ENCODE measurements at places on chromosomes 11 and 22.

GRCh38 chr11:16788141-16789062 is 50.0 kb downstream of the C11orf58 start:
- peak; percentile 48 for DNase-seq

- no peak for DNase-seq
These were observed 493.9 kb downstream of the MN1 start for GRCh38 chr22:27307545-27308247.

DNA sequence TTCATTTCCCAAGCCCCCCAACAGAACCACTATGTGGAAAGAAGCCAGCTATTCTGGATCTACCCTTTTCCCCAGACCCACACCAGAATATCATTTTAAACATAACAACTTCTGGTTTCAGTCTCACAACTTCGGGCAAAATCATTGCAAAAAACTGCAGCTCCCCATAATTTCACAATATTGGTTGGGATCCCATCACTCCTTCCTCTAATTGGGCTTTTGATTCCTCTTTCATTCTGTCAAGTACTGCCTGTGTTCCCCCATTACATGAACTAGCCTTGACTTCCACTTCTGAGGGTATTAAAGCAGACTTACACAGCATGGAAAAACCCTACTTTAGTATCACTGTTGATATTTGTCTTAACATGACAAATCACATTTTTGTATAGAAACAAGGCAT is 4.1 kb upstream of the APOL3 start:
- no peak for DNase-seq

- peak; percentile 49 for DNase-seq
These were observed 19.6 kb downstream of the CKAP5 start for GRCh38 chr11:46826310-46827044.

DNA sequence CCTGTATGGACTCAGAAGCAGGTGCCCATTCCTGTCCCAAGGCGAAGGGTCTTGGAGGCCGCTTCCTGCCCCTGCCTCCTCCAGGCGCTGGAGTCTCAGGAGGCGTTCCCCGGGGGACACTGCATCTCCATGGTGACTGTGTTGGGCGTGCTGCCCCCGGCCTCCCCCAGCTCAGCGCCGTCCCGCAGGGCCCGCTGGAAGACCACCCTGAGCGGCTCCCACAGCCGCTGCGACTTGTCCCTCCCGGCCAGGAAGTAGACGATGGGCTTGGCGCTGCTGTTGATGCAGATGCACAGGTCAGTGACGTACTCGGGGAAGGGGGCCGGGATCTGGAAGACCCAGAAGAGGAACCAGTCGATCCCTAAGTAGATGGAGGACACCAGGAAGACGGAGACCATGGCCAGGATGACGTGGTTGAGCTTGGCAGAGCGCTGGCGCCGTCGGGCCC is 7.8 kb downstream of the MRGPRF start:
- DNase-seq = no peak

- no peak for DNase-seq
These were observed 5.2 kb downstream of the C11orf52 start for GRCh38 chr11:111923951-111924350.

- no peak for DNase-seq
These were observed 92.2 kb downstream of the C11orf91 start for GRCh38 chr11:33608386-33608785.

DNA sequence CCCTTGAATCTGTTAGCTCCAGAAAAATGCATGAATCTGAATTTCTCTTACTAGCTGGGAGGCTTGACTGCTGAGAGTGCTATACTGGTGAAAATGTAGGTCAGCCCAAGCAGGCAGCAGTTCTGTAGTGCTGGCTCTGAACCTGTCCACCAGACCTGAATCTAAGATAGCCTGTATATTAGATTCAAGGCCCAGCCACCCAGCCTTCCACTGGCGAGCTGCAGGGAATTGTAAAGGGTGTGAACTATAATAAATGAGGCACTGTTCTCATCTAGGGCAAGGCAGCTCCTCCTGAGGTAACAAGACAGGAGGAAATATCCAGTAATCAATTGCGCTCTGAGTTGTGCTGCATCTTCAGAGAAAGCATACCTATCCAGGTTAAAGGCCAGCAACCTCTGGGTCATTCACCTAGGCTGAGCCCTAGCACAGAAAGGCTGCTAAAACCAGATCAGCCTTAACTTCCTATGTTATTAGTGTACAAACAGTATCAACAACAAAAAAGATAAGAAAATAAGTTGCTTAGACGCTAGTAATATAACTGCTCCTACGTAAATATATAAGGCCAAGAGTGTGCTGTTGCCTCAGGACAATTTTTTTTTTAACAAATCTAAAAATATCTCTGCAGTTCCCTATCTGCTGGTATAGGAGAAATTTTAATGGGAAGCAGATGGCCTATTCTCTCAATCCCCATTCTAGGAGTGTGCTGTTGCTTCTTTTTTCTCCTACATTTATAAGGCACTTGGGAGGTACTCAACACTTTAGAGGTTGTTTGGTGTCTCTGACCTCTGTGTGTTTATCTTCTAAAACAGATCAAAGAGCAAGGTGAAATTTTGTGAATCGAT is 63.0 kb downstream of the RELT start:
- DNase-seq = no peak

GRCh38 chr11:130574740-130575139 is 126.3 kb downstream of the ADAMTS15 start:
- DNase-seq = no peak

DNA sequence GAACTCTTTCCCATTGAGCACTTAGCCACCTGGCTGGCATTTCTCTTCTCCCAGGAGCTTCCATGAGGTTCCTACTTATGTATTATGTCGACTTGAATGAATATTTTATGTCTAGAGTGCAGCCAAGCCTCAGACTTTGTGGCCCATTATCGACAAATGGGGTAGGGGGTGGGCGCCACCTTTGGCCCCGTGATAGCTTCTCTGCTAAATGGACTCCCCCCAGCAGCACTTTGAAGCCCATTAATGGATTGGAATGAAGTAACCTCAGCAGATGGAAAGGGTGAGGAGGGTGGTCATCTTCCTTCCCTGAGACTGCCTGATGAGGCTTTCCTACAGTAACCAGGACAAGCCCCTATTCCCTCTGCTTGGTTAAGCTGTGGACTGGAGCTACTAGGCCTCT is 5.9 kb downstream of the MARK2 start:
- DNase-seq = no peak

DNA sequence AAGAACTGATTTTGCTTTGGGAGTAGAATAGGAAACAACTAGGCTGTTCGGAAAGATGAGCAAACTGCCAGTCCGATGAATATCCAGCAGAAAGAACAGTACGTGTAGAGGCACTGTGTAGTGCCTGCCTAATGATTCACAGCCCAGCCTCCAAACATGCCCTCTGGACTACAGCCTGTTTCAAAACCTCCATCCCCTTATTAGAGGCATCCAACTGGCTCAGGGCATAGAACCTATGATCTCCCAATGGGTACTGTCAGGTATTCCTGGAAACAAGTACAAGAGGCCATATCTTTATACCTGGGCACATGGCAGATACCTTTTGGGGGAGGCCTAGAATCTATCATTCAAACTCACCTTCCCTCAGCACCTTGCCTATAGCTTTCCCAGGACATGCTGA is 4.9 kb downstream of the RRP8 start:
- no peak for DNase-seq

DNA sequence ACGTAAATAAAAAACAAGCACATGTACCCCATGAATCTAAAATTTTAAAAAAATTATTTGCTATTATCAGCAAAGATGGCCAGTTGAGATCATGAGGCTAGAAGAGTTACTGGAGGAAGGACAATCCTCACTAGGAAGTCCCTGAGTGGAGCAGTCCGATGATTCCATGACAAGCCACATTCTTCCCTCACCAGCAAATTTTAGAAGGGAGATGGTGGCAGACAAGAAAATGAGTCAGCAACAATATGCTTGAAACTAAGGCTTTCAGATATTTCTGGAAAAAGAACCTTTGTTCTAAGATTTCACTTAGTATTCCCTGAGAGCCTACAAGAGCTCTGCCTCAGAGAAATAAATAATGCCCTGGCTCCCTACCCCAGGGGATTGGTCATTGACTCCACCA is 34.9 kb downstream of the P4HA3 start:
- DNase-seq = no peak

GRCh38 chr22:35206889-35207288 is 50.4 kb upstream of the HMGXB4 start:
- no peak for DNase-seq

DNA sequence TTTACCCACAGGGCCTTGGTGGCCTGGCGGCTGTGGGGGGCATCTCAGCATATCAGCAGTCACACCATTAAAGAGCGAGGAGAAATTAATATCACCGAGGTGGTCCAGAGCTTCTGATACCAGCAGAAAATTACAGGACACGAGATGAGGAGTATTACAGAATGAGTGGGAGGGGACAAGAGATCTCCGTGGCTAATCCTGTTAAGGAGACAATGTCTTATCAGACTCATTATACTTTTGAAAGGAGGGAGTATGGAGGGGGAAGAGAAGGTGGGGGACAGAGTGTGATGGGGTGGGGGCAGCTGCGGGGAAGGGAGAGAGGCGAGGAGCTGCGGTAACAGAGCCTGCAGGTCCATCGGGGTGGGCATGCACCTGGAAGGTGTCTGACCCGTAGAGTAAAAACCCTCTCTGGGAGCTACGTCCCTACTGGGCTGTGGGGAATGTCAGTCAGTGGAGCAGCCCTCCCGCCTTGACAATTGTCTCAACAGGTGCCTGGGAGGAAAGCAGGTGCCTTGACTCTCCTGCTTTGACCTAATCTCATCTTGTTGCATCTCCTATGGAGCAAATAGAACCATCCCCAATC is 224.2 kb downstream of the CEP164 start:
- DNase-seq = no peak

- DNase-seq = no peak
These were observed 963.4 kb upstream of the CCDC90B start for GRCh38 chr11:84249344-84250135.

DNA sequence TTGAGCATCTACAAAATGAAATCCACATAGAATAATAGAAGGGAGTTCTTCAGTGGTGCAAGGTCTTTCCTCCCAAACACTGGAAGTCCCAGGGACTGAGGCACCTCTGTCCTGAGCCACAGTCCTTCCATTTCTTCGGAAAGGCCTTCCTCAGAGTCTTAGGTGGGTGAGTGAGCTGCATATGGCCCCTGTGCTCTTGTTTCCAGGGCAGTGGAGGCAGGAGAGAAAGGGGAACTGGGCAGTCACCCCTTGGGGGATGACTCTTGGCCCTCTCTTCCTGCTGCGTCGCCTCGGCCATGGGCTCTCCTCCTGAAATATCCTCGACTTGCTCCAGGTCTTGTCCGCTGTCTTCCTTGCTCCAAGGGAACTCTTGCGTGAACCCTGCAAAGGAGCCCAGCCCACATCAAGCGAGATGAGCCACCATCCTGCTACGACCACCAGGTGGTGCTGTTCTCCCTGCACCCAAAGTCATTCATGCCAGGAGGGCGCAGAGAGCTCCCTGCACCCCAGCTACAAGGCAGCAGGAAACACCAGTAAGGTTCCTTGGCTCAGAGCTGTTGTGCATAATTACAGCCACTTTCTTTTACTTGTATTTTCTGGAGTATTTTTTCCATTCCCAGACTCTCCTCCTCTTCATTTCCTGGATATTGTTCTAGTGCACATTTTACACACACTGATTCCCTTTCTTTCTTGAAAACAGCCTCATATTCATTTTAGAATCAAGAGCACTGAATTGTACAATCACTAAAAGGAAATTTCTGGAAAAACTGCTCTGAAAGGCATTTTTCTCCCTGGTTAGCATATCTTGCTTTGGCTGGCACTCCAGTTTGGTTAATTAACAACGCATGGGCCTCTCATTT is 397.8 kb downstream of the OPCML start:
- DNase-seq = peak; percentile 30

GRCh38 chr11:125376856-125377255 is 119.2 kb downstream of the FEZ1 start:
- no peak for DNase-seq

DNA sequence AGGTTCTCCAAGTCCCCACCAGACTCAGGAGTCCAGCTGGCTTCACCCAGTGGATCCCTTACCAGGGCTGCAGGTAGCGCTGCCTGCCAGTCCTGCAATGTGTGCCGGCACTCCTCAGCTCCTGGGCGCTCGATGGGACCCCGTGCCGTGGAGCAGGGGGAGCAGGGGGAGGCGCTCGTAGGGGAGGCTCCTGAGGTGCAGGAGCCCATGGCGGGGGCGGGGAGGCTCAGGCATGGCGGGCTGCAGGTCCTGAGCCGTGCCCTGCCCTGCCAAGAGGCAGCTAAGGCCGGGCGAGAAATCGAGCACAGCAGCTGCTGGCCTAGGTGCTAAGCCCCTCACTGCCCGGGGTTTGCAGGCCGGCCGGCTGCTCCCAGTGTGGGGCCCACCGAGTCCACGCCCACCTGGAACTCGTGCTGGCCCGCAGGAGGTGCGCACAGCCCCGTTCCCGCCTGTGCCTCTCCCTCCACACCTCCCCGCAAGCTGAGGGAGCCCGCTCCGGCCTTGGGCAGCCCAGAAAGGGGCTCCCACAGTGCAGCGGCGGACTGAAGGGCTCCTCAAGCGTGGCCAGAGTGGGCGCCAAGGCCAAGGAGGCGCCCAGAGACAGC is 792.9 kb upstream of the CCDC179 start:
- DNase-seq = no peak

DNA sequence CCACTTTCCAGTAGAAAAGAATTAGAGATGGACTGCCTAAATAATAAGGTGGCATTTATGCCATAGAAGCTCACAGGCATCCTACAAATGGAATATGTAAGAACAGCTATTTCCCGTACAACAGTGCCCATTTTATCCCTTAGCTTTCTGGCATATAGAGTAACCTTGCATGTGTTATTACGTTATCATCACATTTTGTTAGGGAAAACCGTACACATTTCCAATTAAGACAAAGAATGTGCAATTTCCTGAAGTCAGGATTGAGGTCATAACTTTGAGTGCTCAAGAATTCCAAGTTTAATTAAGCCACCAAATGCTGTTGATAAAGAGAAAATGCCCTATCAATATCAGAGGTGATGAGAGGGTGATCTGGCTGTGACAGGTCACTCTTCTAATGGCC is 58.9 kb downstream of the LDLRAD3 start:
- DNase-seq = no peak

DNA sequence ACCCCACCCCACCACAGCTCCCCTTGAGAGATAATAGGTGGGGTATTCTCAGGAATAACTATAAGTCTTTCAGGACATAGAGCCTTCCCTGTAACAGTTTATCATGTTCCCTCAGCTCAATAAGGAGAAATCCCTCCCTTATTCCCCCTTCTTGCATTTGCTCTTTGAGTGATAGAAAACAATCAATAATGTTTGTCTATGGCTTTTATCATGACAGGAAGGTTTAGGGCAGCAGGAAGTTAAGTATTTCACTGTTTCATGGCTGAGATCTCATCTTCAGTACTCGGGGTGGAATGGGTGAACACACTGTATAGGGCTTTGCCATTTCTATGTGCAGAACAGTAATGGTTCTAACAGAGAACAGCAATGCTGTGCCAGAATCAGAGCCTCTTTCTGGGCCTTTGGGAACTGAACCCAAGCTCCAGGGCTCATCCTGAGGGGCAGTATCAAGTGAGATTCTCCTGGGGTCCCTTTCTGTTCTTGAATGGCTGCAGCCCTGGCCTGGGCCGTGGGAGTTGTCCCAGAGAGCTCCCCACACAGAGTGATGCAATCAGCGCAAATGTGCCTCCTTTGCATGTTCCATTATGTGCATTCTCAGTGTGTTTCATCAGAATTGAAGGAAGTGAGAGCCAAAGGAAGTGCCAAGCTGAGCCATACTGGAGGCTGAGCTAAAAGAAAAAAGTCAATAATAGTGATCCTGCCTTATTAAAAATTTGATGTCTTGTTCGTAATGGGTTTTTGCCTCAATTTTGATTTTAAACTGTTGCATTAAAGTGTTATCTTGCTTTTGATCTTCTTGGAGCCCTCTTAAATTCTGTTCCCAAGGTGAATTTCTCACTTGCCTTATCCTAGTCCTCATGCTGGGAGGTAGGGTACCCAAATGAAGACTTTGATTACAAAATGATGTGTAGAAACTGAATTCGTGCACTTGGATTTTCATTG is 2.9 kb upstream of the CYP2R1 start:
- DNase-seq = no peak

GRCh38 chr22:23126165-23127054 is 15.4 kb downstream of the RSPH14 start:
- no peak for DNase-seq

Measured in stimulated activated CD4-positive, alpha-beta T cell treated with anti-CD3 and anti-CD28 coated beads, TNF-alpha, amount 100 ng/mL, for 24 hours (primary cell).